ENCODE measurements at places on chromosomes 3 and 15.

- DNase-seq = no peak
These were observed 723.9 kb upstream of the ALCAM start for GRCh38 chr3:104642827-104643226.

GRCh38 chr3:26281284-26281985 lies 341.1 kb upstream of the LRRC3B start:
- no peak for DNase-seq

GRCh38 chr3:17554078-17554477 lies 188.4 kb downstream of the TBC1D5 start:
- no peak for DNase-seq

GRCh38 chr3:58994746-58995330 lies 55.0 kb downstream of the CFAP20DC start:
- DNase-seq = peak; percentile 66

GRCh38 chr3:46097691-46098241 lies 70.5 kb upstream of the XCR1 start:
- DNase-seq = no peak
